Right ventricle myocardium inferior (tissue), 1 donor: ENCODE measurements at places on chromosomes 16 and 17. TPM values are rescaled to one million over a fixed set of nuclear protein-coding genes. Genes with fewer than 3 reads are reported as not detected.

DNA sequence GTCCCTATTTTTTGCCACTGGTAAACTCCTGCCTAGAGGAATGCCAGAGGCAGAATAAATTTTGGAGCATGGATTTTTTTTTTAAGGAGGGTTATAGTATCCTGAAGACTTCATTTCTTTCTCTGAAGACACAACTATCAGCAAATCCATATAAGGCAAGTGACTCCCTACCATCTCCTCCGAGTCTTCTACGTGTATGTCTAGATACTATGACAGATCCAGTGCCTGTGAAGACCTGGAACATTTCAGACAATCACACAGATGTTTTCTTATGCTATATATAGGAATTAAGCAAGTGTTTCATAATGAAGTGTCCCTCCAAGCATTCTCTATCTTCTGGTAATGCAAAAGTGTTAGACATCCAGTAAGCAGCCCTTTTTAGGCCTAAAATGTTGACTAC, 255.5 kb upstream of the TBX2 start:
- no peak for DNase-seq

DNA sequence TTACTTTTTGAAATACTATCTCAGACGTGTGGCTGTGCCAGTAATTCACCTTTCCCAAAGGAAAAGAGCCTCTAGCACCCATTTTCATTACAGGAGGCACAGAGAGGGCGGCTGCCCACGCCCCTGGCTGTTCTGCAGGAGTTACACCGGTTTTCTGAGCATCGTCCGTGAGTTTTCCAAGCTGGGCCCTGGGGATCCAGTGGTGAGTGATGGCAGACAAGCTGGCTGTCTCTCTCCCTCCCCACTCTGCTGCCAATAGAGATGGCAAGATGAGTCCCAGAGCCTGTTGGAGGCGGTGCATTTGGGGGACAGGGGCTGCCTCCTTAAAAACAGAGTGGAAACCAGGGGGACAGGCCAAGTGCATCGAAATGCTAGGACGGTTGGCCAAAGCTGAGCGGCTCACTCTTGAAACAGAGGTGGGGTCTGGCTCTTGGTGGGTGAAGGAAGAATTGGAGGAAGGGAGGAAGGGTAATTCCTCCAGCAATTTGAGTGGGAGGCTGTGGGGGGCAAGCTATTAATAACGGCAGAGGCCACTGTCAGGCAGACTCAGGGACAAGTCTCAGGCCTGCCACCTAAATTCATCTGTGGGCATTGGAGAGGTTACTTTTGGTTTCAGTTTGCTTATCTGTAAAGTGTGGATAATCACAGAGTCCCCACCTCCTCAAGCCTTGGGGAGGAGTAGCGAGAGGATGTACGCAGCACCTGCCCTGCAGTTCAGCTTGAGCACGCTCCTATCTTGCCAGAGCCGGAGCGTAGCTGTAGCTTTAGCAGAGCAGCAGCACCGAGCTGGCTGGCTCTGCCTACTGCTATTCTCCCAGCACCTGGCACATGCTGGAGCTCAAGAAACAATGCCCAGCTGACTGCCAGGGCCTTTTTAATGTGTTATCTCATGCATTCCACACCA, 7.5 kb upstream of the NOS2 start:
- DNase-seq, result no peak

DNA sequence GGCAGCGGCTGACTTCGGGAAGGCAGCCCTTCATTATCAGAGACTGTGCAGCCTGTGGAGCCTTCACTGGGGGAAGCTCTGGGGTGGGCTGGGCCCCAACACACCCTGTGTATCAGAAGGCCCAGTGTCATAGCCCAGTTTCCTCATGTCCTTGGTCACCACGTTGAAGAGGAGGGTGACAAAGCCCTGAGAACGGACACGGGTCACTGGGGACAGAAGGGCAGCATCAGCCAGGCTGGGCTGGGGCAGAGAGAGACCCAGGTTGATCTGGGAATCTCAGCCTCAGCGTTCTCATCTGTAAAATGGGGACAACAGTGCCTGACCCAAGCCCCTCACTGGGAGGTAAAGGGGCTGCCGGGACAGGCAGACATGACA, 19.3 kb downstream of the B9D1 start:
- no peak for DNase-seq

PRR11 gene
- total RNA-seq, result 1.5 TPM

SMPD3 gene
- 0.38 TPM for total RNA-seq

CCR7 gene
- total RNA-seq, result not detected

EVPLL gene
- total RNA-seq, result not detected

DNA sequence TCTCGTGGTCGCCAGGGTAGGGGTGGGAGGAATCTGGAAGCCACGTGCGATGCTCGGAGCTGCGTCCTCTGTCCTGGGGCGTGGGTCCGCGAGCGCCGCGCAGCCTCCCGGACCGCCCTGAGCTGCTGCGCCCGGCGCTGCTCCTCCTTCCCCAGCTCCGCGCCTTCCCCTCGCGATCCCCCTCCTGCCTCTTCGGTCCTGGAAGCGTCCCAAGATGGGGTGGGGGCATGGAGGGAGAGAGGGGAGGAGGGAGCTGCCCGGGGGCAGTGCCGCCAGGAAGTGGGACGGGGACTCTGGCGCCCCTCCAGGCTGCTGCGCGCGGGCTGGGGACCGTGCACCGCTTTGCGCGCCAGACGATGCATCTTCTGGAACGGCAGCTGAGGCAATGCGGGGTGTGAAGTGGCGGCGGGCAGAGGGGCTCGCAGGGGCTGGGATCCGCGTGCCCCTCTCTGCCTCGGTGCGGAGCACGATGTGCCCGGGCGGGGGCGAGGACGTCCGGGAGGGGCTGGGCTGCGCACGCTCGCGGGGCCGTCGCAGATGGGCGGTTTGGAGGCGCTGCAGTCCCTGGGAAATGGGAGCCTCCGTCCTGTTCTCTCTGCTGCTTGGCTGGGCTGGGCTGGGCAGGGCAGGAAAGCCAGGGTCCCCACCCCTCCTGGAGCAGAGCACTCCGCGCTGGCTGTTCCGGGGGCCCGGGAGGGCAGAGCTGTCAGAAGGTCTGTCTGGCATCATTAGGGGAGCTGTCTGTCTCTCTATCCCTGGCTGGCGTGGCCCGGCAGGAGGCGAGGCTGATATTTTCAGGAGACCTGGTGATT, 388.0 kb downstream of the SEC14L1 start:
- no peak for DNase-seq

DNA sequence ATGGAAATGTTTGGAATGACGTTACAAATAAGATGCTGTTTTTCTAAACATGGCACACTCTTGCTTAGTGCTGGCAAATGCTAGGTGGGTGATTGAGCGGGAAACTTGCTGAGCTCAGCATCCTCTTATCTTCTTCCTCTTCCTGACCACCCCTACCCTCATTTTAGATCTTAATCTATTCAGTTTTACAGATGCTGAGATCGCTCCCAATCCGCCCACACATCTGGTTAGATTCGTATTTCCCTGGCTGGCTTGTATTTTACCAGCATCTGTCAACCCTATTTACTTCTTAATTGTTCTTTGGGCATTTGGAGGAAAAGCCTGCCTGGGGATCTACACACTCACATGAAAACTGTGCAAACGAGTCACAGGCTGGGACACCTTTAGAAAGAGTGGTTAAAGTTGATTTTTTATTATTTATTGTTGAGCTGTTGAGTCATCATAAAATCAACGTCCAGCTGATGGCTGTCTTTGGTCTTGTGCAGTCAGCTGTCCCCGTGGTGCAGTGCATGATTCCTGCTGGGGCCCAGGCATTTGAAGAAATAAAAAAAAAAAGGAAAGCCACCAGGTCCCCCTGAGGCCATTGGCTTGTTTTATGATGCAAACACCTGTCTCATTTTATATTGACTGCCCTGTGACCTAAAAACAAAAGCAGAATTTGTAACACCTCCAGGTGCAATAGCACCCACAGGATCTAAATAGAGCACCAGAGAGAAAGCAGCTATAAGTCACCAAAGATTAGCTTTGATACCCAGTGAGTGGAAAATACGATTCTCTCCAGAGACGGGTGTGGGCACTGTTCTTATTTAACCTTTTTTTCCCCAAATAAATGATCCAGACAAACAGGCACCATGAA, 258.6 kb downstream of the HS3ST3B1 start:
- no peak for DNase-seq
